ENCODE measurements at places on chromosomes 5 and 9.
A peak's percentile ranks its signal among the peaks of the same experiment; 100 is the strongest.

DNA sequence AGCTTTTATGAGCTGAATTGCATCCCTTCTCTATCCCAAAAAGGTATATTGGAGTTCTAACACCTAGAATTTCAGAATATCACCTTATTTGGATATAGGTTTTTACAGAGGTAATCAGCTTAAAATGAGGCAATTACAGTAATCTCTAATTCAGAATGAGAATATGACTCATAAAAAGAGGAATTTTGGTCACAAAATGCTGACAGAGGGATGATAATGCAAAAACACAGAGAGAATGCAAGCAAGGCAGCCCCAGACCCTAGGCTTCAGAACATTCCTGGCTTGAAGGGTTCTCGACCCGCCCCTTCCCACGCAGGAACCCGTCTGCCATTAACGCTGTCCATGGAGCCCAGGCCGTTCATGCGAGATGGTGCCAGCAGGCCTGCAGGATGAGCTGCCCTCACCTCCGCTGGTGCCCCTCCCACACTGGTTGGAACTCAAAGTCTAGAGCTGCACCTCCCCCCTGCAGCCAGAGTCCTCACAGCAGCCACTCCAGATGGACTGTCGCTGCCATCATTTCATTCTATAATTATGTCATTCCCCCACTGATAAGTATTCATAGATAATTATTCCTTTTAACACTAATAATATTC, 1173.4 kb upstream of the ACO1 start:
- no peak for DNase-seq

GRCh38 chr5:116576053-116576713, 1.6 kb upstream of the SEMA6A start:
- no peak for DNase-seq

DNA sequence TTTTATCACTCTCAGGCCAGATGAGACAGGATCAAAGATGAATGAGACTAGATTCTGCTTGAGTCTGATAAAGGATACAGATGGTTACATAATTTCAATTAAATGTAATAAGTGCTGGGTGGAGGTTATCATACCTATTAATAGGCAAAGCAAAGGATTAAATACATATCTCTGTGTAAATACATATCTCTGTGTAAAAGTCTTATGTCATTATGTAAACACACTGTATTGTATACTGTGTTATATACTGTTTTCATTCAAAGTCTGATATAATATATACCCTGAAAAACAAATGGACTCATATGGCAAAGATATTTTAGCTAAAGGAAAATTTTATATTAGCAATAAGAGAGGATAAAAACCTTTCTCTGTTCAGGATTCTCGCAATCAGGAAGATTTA, 605.8 kb upstream of the PTGER4 start:
- no peak for DNase-seq

DNA sequence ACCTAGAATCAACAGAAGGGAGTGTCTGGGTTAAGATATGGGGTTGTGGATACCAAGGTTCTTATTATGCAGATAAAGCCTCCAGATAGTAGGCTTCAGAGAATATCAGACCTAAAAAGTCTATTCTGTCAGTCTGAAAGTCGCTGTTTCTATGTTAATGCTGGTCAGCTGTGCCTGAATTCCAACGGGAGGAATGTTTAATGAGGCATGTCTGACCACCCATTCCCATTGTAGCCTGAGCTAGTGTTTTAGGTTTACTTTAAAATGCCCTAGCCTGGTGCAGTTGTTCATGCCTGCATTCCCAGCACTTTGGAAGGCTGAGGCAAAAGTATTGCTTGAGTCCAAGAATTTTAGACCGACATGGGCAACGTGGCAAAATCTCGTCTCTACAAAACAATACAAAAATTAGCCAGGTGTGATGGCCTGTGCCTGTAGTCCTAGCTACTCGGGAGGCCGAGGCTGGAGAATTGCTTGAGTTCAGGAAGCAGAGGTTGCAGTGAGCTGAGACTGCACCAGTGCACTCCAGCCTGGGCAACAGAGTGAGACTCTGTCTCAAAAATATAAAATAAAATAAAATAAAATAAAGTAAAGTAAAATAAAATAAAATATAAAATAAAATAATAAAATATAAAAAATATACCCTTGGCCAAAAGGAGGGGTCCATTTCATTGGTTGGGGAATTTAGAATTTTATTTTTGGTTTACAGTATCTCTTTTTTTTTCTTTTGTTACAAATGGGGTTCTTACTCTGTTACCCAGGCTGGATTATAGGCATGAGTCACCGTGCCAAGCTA, 7.8 kb upstream of the SOX30 start:
- DNase-seq: no peak

DNA sequence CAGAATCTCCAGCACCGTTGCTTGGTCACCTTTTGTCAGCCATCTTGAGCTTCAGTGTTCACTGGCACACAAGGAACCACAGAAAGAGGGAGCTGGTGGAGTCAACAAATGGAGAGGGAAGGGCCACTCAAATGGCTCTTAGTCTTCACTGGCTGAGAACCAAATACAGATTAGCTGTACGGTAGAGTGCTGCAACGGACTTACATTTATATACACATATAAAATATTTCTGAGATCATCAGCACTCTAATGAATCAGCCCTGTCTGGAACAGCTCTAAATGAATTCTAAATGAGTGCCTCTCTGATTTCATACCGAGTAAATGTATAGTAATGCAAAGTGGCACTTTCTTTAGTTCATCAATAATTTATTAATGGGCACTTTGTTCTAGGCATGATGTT, 24.8 kb downstream of the KCTD16 start:
- DNase-seq: peak; percentile 14

- DNase-seq: no peak
Observed at GRCh38 chr9:18056993-18057369, 417.0 kb upstream of the ADAMTSL1 start.

- no peak for DNase-seq
Observed at GRCh38 chr5:74257645-74258313, 382.7 kb downstream of the ENC1 start.

GRCh38 chr9:127735530-127736185, 564 bp upstream of the TOR2A start:
- DNase-seq: no peak

DNA sequence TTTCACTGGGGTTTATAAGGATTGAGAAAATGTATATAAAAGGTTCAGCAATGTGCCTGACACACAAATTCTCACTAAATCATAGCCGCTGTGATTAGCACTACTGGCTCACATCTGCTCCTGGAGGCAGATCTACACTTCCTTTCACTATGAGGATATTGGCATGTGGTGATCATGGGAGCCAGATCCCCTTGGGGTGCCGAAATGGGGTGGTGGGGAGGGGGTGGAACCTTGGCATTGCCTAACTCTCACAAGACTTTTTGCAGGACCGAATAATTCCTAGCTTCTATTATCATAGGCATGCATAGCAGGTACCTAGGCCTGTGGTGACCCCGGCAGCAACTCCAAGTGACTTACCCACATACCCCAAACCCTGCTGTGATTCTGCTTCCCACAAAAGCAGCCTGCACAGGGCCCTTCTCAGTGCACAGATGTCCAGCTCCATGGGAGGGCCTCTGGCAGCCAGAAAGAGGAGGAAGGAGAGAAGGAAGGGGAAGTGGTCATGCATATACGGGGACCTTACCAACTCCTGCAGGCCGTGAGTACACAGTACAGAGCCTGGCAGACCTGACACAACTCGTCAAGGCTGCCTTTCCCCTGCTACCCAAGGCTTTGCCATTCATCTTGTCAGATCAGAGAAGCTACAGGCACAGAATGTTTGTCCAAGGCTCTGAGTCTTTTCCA, 61.3 kb upstream of the IQGAP2 start:
- no peak for DNase-seq

DNA sequence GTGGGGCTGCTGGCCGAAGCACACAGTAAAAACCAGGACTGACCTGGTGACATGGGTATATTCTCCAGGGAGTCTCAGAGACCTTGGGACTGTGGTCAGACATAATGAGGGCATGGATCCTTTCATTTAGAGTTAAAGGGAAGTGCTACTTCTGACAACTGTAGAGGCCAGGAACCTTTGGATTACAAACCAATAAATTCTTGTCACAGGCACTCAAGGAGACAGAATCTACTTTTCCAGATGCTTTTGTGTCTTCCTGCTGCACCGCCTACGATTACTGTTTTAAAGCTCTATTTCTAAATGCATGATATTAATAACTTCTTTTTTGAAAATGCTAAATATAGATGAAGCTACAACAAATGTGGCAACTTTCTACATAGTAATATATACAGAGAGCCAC, 106.5 kb upstream of the LPAR1 start:
- DNase-seq: no peak

GRCh38 chr5:159210210-159210661, 883 bp upstream of the RNF145 start:
- no peak for DNase-seq

- DNase-seq: no peak
Observed at GRCh38 chr5:159864885-159865691, 51.2 kb upstream of the ADRA1B start.
